Kasumi-1 (cell line): ENCODE measurements at places on chromosomes 7 and 10.

GRCh38 chr10:89795840-89796239 is 94.5 kb downstream of the KIF20B start:
- DNase-seq = no peak

- DNase-seq = no peak
Observed at GRCh38 chr10:30184397-30185033, 125.1 kb upstream of the JCAD start.

- DNase-seq = no peak
Observed at GRCh38 chr7:117907049-117907640, 33.9 kb upstream of the CTTNBP2 start.

DNA sequence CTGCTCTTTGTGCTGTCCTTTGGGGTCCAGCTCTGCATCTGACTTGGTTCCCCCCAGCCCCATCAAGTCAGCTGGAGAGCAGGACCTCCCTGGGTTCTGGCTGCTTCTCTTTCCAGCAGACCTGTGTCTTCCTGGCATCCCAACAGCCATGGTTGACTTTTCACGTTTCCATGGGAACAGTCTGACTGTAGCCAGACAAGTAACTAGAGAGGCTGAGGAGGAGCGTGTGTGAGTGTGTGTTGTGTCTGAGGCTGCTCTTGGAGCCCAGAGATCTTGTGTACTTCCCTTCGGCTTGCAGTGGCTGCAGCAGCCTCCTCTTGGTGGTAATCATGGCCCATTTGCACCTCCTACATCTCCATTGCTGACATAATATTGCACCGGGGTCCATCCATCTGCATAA is 332.0 kb downstream of the RPS24 start:
- no peak for DNase-seq

GRCh38 chr7:18700147-18700546 is 204.6 kb downstream of the HDAC9 start:
- DNase-seq = no peak

DNA sequence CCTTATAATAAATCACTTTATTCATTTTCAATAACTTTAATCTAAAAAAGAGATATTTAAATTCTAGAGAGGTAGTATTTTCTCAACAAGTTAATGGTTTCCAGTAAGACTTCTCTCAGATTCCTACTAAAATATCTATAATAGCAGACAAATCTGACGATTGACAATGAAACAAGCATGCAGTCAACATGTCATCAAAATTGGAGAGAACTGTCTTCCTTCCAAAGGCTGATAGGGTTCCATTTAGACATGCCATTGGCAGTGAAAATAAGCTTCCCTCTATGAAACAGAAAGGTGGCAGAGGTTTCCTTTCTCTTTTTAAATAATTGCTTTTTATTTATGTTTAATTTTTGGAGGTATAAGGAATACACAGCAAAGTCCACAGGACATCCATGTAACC is 217.1 kb downstream of the POM121L12 start:
- DNase-seq = no peak

DNA sequence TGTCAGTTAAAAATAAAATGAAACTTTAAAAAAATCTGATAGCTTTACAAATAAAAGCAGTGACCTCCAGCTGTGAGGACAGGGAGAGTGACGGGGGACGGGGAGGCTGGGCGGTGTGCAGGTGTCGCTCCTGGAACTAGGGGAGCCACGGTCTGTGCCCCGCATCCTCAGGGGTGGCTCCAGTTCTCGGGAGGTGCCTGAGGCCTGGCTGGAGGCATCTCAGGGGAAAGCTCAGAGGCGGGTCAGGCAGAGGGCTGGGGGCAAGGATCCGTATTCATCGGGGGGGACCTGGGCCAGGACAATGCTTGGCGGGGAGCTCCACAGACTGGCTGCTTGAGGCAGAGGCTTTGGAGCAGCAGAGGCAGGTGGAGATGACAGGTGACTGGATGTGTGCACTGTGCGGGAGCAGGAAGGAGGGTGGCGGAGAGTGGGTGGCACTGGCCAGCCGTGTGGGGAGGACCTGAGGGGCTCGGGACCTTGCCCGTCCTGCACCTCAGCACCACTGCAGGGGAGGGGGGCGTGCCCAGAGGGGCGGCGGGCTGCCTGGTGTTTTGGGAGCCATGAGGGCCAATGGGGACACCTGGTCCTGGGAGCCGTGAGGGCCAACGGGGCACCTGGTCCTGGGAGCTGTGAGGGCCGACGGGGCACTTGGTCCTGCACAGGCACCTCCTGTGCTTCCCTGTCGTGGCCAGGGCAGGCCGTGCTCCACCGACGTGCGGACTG is 13.2 kb downstream of the PWWP2B start:
- DNase-seq = no peak

GRCh38 chr7:152588350-152588749 is 87.6 kb downstream of the XRCC2 start:
- no peak for DNase-seq

- peak; percentile 73 for DNase-seq
Observed at GRCh38 chr10:71213127-71213621, 804 bp downstream of the UNC5B start.

DNA sequence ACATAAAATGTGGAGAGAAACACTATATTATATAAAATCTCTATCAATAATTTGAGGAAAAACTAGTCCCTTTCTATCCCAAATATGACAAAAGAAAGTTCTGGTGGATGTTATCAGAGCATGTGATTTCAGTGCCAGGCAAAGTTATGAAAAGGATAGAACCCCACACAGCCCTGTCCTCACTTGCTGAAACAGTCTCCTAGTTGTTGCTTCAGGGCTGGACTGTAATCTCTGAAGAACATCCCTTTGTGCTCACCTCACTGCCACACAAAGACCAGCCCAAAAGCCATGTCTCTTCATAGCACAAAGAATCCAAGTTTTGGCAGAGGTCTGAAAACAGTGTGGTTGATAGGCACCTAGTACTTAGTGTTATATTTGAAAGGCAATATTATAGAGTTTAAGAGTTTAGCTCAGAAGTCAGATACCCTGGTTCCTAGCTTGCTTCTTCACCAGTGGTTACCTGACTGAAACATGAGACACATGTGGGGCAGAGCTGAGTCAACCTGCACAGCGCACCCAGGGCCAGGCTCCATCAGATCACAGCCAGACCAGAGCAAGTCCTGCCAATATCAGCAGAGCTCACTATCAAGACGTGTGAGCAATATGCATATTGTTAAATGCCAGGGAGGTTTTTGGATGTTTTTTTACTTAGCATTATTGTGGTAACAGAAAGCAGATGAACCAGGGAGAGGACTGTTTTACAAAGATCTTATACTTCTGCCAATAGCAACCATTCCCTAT is 25.0 kb downstream of the CYP3A7 start:
- no peak for DNase-seq

GRCh38 chr10:36725581-36726520 is 399.5 kb upstream of the ANKRD30A start:
- peak; percentile 73 for DNase-seq
